Astrocyte (in vitro differentiated cells and primary cell): ENCODE measurements at places on chromosomes 4 and X. TPM values are rescaled to one million over a fixed set of nuclear protein-coding genes. Genes with fewer than 3 reads are reported as not detected.

DNA sequence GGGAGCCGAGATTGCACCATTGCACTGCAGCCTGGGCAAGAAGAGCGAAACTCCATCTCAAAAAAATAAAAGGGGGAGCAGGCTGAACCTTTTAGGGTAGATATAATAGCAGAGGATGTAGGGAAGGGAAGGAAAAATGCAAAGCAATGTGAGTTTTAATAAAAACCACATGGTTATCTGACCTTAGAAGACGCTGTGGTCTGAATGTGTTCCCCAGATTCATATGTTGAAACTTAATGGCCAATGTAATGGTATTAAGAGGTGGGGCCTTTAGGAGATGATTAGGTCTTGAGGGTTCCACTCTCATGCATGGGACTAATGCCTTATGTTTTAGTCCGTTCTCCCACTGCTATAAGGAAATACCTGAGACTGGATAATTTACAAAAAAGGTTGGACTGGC lies 114.1 kb upstream of the STX18 start:
- peaks cover 2% of the 10 kb centered on the region for H3K27me3 ChIP-seq
- H3K27ac ChIP-seq: no peak overlapping the region
- H3K36me3 ChIP-seq: no peaks in the 10 kb centered on the region
- no peak for DNase-seq

FDCSP gene
- total RNA-seq: not detected in 2 replicates

COL4A6 gene
- total RNA-seq: 4.4 and 8.1 TPM in 2 replicates

DNA sequence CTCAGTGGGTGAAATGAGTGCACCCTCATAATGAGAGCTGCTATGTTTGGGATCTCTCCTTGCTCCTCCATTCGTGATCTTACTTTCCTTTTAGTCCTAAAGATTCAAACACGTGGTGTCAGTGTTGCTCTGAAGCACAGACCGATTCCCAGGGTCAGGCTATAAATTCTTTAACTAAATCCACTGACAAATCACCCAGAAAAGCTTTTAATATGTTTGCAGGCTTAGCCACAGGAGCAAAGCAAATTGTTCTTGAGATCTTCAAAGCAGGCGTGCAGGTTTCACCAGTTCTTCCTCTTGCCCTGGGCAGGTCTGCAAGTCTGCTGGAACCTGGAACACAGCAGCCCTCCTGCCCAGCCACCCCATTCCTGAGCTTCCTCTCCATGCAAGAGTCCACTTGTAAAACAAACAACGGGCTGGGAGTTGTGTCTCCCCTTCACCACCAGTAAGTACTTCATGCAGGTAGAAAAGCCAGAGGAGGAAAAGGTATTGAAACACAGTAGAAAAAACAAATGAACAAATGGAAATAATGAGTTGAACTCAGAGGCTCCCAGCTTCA lies 70.1 kb upstream of the ENPP6 start:
- DNase-seq: no peak
- H3K4me1 ChIP-seq: no peaks in the 10 kb centered on the region
- H3K4me3 ChIP-seq: no peak overlapping the region
- no peaks in the 10 kb centered on the region for H3K27me3 ChIP-seq
- no peak overlapping the region for H3K27ac ChIP-seq
- no peaks in the 10 kb centered on the region for H3K36me3 ChIP-seq

RHOH gene
- total RNA-seq: not detected in 2 replicates

GRCh38 chr4:185120631-185120946 lies 22.5 kb upstream of the SLC25A4 start:
- H3K27me3 ChIP-seq: peaks cover 3% of the 10 kb centered on the region
- H3K36me3 ChIP-seq: no peaks in the 10 kb centered on the region
- no peak overlapping the region for H3K27ac ChIP-seq
- no peak overlapping the region for H3K4me3 ChIP-seq
- peaks cover 9% of the 10 kb centered on the region for H3K4me1 ChIP-seq

TRIM60 gene
- total RNA-seq: not detected in 2 replicates

SCD5 gene
- total RNA-seq: 61.7 and 63.1 TPM in 2 replicates

GRCh38 chr4:54229631-54230483 lies 764 bp downstream of the PDGFRA start:
- H3K36me3 ChIP-seq: no peaks in the 10 kb centered on the region
- peaks cover 68% of the 10 kb centered on the region for H3K4me1 ChIP-seq
- peaks cover 7% of the 10 kb centered on the region for H3K27me3 ChIP-seq
- peak overlapping the region; percentile 64 for H3K27ac ChIP-seq
- H3K4me3 ChIP-seq: peak overlapping the region; percentile 69

DNA sequence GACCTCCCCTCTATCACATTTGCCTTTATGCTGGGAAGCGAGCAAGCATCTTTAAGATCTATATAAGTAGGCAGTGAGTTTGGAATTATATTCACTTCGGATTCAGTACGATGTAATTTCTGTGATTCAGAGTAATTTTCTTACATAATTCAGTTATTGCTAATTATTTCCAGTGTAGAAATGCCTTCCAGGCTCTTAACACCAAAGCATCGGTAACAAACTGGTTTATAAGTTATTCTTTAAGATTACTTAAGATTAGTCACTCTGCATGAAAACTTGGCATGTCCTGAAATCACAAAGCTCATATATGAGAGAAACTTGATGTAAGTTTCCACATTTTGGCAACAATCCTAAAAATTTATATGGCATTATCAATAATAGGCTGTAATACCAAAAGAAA lies 120.8 kb downstream of the ADAMTS3 start:
- no peak overlapping the region for H3K27ac ChIP-seq
- H3K4me3 ChIP-seq: no peak overlapping the region
- H3K36me3 ChIP-seq: no peaks in the 10 kb centered on the region
- DNase-seq: no peak

GABRB1 gene
- not detected in 2 replicates for total RNA-seq

DNA sequence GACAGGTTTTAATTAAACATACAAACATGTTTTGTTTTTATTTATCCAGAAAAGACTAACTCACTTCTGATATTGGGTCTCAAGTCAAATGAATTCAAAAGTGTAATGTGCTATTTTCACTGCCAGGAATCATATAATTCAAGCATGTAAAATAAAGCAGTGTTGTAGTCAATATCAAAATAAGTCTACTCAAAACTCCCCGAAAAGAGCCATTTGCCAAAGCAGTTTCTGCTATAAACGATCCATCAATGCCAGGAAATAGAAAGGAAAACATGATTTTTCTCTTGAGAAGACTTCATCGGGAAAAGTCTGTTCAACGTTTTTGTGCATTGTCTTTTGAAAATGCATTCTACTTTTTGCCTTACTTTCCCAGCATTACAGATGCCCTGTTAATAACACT lies 633.3 kb downstream of the FAT4 start:
- DNase-seq: no peak
- H3K27ac ChIP-seq: no peak overlapping the region
- no peak overlapping the region for H3K4me3 ChIP-seq
- H3K36me3 ChIP-seq: no peaks in the 10 kb centered on the region
- H3K27me3 ChIP-seq: no peaks in the 10 kb centered on the region

GRCh38 chrX:117713411-117713810 lies 403.2 kb downstream of the KLHL13 start:
- DNase-seq: no peak
- no peaks in the 10 kb centered on the region for H3K4me1 ChIP-seq
- no peaks in the 10 kb centered on the region for H3K36me3 ChIP-seq
- no peak overlapping the region for H3K4me3 ChIP-seq
- no peaks in the 10 kb centered on the region for H3K27me3 ChIP-seq

DNA sequence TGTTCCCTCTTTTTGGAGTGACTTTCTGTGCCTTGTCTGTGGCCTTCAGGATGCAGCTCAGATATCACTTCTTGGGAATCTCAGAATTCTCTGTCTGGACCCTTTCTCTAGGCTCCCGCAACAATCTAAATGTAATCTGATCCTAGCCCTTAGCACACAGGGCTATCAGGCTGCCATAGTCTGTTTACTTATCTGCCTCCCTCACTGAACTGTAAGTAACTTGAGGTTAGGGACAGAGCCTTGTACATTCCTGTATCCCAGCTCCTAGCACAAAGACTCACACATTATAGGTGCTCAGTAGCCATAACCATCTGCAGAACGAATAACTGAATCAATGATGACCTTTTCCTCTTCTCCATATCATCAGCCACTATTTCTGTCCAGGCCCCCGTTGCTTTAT lies 69.5 kb downstream of the RTL9 start:
- no peaks in the 10 kb centered on the region for H3K27me3 ChIP-seq
- no peak overlapping the region for H3K27ac ChIP-seq
- H3K4me1 ChIP-seq: peaks cover 3% of the 10 kb centered on the region
- DNase-seq: peak; percentile 46
- no peak overlapping the region for H3K4me3 ChIP-seq

GRCh38 chrX:34562006-34562405 lies 95.1 kb downstream of the TMEM47 start:
- H3K36me3 ChIP-seq: no peaks in the 10 kb centered on the region
- H3K4me3 ChIP-seq: no peak overlapping the region
- H3K27ac ChIP-seq: no peak overlapping the region
- H3K4me1 ChIP-seq: no peaks in the 10 kb centered on the region
- DNase-seq: no peak

TECRL gene
- total RNA-seq: not detected in 2 replicates

DNA sequence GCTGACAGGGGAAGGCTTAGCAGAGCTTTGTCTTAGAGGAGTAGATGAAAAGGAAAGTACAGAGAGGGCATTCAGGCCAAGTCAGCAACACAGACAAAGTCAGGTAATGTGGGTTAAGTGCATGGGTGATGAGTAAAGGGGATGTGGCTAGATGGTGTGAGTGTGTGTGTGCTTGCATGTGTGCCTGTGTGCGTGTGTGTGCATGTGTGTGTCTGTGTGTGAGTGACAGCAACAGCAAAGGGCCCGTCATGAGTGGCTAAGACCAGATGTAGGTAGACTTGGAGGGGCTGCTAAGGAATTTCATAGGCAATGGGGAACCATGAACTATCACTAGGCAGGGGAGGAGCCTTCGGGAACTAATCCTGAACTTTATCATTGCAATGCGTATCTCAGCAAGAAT lies 2.2 kb upstream of the GPR78 start:
- H3K27ac ChIP-seq: no peak overlapping the region
- no peaks in the 10 kb centered on the region for H3K4me1 ChIP-seq
- no peak for DNase-seq
- no peaks in the 10 kb centered on the region for H3K36me3 ChIP-seq
- H3K27me3 ChIP-seq: peaks cover 31% of the 10 kb centered on the region

- no peak for DNase-seq
- H3K36me3 ChIP-seq: no peaks in the 10 kb centered on the region
- peaks cover 72% of the 10 kb centered on the region for H3K27me3 ChIP-seq
- H3K4me1 ChIP-seq: peaks cover 2% of the 10 kb centered on the region
- no peak overlapping the region for H3K27ac ChIP-seq
Observed at GRCh38 chrX:25020905-25021449, 5.2 kb upstream of the ARX start.

- H3K4me1 ChIP-seq: peaks cover 3% of the 10 kb centered on the region
- peak overlapping the region; percentile 42 for H3K27ac ChIP-seq
Observed at GRCh38 chr4:38034986-38035882, 75.0 kb downstream of the PTTG2 start.

PAGE1 gene
- not detected in 2 replicates for total RNA-seq

SPACA5 gene
- not detected in 2 replicates for total RNA-seq

GRCh38 chrX:49040376-49040955 lies 2.7 kb downstream of the TFE3 start:
- DNase-seq: no peak
- H3K4me1 ChIP-seq: peaks cover 18% of the 10 kb centered on the region
- H3K4me3 ChIP-seq: peak overlapping the region; percentile 77
- peaks cover 15% of the 10 kb centered on the region for H3K36me3 ChIP-seq
- no peaks in the 10 kb centered on the region for H3K27me3 ChIP-seq

DNA sequence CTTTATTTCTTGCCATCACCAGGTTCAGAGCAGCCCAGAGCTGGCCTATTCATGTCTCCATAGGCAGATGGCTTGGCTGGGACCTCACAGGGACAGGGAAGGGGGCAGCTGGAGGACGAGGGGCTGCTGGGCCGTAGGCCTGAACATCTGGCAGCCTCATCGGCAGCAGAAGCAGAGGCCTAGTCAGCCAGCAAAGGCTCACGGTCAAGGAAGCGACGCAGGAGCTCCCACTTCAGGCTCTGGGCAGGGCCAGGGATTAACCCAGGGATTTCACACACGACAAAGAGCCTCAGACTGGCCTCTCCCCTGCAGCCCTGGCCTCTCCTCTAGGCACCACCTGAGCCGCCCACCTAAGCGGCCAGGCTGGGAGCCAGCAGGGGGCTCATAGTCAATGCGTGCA lies 46.0 kb upstream of the MAN2B2 start:
- no peak overlapping the region for H3K27ac ChIP-seq
- no peaks in the 10 kb centered on the region for H3K36me3 ChIP-seq
- no peak overlapping the region for H3K4me3 ChIP-seq
- H3K27me3 ChIP-seq: no peaks in the 10 kb centered on the region
- H3K4me1 ChIP-seq: no peaks in the 10 kb centered on the region

EFHC2 gene
- 0.26 TPM in 1 of 2 replicates, not detected in the other for total RNA-seq

- no peak overlapping the region for H3K4me3 ChIP-seq
- no peaks in the 10 kb centered on the region for H3K36me3 ChIP-seq
- H3K4me1 ChIP-seq: no peaks in the 10 kb centered on the region
- no peak for DNase-seq
Observed at GRCh38 chrX:65920620-65921019, 119.3 kb downstream of the VSIG4 start.

GRCh38 chr4:184433258-184433892 lies 41.0 kb downstream of the IRF2 start:
- H3K4me1 ChIP-seq: peaks cover 6% of the 10 kb centered on the region
- H3K4me3 ChIP-seq: no peak overlapping the region
- no peak overlapping the region for H3K27ac ChIP-seq
- no peak for DNase-seq
- H3K27me3 ChIP-seq: no peaks in the 10 kb centered on the region
- no peaks in the 10 kb centered on the region for H3K36me3 ChIP-seq

F11 gene
- not detected in 2 replicates for total RNA-seq

GRCh38 chr4:54149323-54149722 lies 49.4 kb downstream of the GSX2 start:
- peaks cover 8% of the 10 kb centered on the region for H3K4me1 ChIP-seq
- H3K4me3 ChIP-seq: no peak overlapping the region
- no peak for DNase-seq
- no peak overlapping the region for H3K27ac ChIP-seq

HPSE gene
- 0.75 and 0.94 TPM in 2 replicates for total RNA-seq

- no peak overlapping the region for H3K27ac ChIP-seq
- no peaks in the 10 kb centered on the region for H3K4me1 ChIP-seq
- no peak overlapping the region for H3K4me3 ChIP-seq
- H3K36me3 ChIP-seq: no peaks in the 10 kb centered on the region
Observed at GRCh38 chrX:124407226-124407625, 60.9 kb downstream of the SH2D1A start.

PF4V1 gene
- total RNA-seq: not detected in 2 replicates

GRCh38 chr4:152363086-152363485 lies 172.8 kb downstream of the FBXW7 start:
- H3K4me1 ChIP-seq: no peaks in the 10 kb centered on the region
- no peak overlapping the region for H3K4me3 ChIP-seq
- no peak overlapping the region for H3K27ac ChIP-seq
- peak; percentile 23 for DNase-seq

DNA sequence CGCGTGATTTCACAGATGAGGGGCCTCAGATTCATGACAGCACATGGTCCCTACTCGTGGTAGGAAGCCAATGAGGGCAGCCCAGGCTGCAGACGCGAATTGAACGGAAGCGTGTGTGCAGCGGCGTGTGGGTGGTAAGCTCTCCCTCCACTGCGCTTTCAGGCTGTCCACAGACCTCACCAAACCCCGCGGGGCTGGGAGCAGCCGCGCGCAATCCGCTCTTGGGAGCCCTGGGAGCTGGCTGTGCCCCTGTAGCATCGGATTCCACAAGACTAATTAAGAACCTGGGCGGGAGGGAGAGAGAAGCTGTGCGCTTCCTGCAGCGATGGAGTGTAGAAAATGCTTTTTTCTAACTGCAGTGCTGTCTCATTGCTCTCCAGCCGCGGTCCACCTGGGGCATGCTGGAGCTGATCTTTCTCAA lies 134.9 kb downstream of the STOX2 start:
- DNase-seq: no peak
- no peak overlapping the region for H3K27ac ChIP-seq
- H3K4me3 ChIP-seq: no peak overlapping the region
- H3K4me1 ChIP-seq: no peaks in the 10 kb centered on the region
- H3K27me3 ChIP-seq: no peaks in the 10 kb centered on the region
- H3K36me3 ChIP-seq: no peaks in the 10 kb centered on the region
